NCI-H146 (cell line): ENCODE measurements at places on chromosomes 2 and 18.

- DNase-seq = no peak
Measured at GRCh38 chr18:48781163-48781987, 169.4 kb downstream of the SMAD7 start.

DNA sequence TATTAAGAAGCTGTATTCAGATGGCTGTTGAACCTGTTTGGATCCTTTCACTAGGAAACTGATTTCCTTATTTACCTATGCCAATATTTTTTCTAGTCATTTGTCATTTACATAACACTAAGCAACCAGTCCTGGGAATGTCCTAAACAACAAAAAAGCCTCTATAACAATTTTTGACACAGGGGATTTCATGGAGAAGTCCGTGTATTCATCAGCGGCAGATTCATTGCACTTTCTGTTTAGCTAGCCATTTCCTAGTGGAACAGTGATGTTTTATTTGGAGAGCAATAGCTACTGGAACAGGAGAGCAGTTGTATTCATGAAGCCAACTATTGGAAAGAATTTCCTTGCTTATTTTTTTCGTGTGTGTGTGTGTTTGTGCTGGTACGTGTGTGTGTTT lies 604.3 kb upstream of the POU3F3 start:
- no peak for DNase-seq

DNA sequence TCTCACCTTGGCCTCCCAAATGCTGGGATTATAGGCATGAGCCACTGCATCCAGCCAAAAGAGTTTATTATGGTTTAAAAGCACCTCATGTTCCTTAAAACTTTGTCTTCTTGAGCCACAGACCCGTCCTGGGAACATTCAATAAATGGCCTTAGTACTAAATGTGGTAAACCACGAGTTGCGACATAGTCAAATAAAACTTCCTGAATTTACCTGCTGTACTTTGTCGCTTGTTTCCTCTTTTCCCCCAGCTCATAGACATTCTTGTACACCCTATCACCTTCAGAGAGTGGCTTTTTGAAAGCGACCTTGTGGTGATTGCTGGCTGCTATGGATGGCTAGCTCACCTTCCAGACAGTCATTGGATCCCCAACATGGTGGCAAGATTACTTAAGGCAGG lies 310.4 kb downstream of the LRRTM1 start:
- DNase-seq = no peak

- no peak for DNase-seq
Measured at GRCh38 chr2:173696274-173696673, 268.9 kb downstream of the SP3 start.

DNA sequence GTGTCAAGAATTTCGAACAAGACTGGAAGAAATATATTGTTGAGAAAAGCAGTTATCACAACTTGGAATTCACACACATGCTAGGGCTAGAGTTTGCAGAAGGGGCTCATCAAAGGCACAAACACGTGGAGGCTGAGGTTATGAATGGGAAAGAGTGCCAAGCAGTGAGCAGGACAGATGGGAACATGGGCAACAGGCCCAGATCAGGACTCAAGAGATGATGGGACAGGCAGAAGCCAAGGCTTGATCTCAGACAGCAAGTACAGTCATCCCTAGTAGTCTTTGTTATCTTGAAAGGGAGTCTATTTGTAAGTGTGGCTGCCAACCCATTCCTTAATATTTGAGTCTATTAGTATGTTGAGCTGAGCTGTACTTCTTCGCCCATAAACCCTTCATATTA lies 22.2 kb upstream of the EPC2 start:
- DNase-seq = no peak
